ENCODE measurements at places on chromosomes 5 and 9.

- DNase-seq: no peak
Observed at GRCh38 chr5:163760498-163760897, 255.1 kb downstream of the MAT2B start.

GRCh38 chr9:110081395-110081794, 126.6 kb downstream of the C9orf152 start:
- DNase-seq: no peak

GRCh38 chr9:136135326-136136126, 16.9 kb upstream of the TMEM250 start:
- DNase-seq: no peak

GRCh38 chr5:74613283-74613682, 27.2 kb downstream of the ENC1 start:
- no peak for DNase-seq

GRCh38 chr5:132687995-132688394, 14.2 kb downstream of the IL4 start:
- no peak for DNase-seq

- no peak for DNase-seq
Observed at GRCh38 chr5:179533907-179534306, 16.4 kb upstream of the RUFY1 start.

- DNase-seq: no peak
Observed at GRCh38 chr5:143542798-143543144, 139.3 kb upstream of the NR3C1 start.

DNA sequence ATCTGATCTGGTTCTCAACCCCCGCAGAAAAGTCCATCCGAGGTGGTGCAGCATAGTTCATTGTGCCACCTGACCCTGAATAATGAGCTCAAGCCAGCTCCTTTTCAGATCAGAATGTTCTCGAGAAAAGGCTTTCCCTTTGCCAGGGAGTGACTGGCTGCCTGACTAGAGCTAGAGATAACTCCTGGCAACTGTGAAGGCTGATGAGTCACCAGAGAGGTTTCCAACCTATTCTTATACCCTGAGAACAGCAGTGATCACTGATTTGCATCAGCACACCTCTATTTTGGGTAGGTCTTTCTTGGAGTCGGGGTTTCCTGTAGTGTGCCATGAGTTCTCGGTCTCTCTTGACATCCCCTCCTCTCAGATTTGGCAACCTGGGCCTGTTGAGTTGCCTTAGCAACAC, 127.9 kb downstream of the PIK3R1 start:
- DNase-seq: no peak

- DNase-seq: no peak
Observed at GRCh38 chr5:66860199-66860975, 264.2 kb downstream of the MAST4 start.

Measured in COLO829 (cell line).